ENCODE measurements at places on chromosomes 1 and 21. TPM values are rescaled to one million over a fixed set of nuclear protein-coding genes. Genes with fewer than 3 reads are reported as not detected.

Gene PLA2G2A
- total RNA-seq, result not detected

Gene NMNAT1
- total RNA-seq, result 8.3 TPM

Gene ANKRD45
- not detected for total RNA-seq

Gene MFSD2A
- 4.4 TPM for total RNA-seq

GRCh38 chr1:152426731-152427130, 12.7 kb upstream of the CRNN start:
- no peak for DNase-seq
- no peak overlapping the region for H3K4me3 ChIP-seq
- no peaks in the 10 kb centered on the region for H3K4me1 ChIP-seq
- no peaks in the 10 kb centered on the region for H3K27me3 ChIP-seq

DNA sequence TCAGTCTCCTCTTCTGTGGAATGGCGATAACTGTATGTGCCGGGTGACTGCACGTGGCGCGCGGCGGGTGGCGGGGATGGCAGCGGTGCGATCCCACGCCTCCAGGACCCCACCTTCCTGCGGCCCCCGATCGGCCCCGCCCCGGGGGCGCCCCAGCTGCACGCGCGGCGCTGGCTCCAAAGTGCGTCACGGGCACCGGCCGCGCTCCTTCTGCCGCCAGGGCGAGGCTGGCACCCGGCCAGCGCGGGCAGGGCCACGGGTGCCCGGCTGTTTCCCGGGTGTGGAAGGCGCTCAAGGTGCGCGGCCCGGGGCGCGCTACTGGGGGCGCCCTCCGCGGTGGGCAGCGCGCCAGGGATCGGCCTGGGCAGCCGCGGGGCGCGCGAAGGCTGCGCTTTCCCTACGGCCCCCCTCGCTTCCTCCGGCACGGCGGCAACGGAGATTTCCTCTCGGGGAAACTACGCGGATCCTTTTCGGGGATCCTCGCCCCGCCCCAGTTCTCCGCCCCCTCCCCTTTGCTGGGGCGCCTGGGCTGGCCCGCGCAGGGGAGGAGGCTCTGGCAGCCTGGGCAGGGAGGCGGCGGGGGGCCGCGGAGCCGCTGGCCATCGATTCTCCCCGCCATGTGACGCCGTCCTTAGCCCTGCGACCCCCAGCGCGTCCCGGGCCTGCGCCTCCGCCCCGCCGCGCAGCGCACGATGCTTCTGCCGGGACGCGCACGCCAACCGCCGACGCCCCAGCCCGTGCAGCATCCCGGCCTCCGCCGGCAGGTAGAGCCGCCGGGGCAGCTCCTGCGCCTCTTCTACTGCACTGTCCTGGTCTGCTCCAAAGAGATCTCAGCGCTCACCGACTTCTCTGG, at the start of gene EVA1C:
Gene EVA1C (plus strand): TSS at position 545 of the 853 bp plus-strand sequence. CDS start 148 bp downstream, at position 693.
- H3K4me1 ChIP-seq, result peaks cover 14% of the 10 kb centered on the region
- no peaks in the 10 kb centered on the region for H3K27me3 ChIP-seq
- peak within 1 kb of the TSS; percentile 76 for H3K4me3 ChIP-seq
- peak within 1 kb of the TSS; percentile 85 for H3K27ac ChIP-seq

DNA sequence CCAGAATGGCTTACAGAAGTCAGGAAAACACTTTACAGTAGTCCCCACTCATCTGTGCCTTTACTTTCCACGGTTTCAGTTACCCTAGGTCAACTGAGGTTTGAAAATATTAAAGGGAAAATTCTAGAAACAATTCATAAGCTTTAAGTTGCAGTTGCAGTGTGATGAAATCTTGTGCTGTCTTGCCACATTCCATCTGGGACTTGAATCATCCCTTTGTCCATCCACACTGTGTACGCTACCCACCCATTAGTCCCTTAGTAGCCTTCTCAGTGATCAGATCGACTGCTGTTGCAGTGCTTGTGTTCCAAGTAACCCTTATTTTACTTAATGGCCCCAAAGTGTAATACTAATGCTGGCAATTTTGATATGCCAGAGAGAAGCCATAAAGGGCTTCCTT, 30.5 kb downstream of the ZCCHC17 start:
- H3K4me3 ChIP-seq, result no peak overlapping the region
- no peak overlapping the region for H3K27ac ChIP-seq
- peaks cover 20% of the 10 kb centered on the region for H3K36me3 ChIP-seq

DNA sequence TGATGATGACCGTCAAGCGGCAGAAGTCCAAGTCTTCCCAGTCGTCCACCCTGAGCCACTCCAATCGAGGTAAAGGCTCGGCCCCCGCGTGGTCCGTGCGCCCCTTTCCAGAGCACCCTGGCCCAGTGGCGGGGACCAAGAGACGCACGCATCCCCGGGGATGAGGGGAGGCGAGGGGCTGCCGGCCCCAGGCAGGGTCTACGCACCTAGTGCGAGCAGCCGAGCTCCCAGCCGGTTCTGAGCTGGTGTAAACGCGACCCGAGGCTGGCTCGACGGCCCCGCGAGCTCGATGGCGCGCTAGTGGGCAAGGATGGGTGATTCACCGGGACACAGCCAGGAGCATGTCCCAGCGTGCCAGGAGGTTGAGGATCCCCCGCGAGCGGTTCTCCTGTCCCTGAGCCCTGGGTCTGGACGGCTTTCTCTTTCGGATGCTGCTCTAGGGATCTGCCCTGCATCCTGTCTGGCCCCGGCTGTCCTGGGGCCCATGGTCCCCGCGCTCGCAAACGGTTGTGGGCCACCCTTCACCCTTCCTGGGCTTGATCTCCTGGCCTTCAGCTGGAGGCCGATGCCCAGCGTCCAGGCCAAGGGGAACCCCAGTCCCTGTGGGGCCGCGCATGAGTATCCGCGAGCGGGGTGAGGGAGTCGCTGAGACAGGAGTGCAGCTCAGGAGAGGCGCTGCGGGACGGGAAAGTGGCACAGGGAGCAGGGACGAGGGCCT, 689 bp downstream of the PKP1 start:
- no peaks in the 10 kb centered on the region for H3K27me3 ChIP-seq
- no peak for DNase-seq
- no peaks in the 10 kb centered on the region for H3K36me3 ChIP-seq

DNA sequence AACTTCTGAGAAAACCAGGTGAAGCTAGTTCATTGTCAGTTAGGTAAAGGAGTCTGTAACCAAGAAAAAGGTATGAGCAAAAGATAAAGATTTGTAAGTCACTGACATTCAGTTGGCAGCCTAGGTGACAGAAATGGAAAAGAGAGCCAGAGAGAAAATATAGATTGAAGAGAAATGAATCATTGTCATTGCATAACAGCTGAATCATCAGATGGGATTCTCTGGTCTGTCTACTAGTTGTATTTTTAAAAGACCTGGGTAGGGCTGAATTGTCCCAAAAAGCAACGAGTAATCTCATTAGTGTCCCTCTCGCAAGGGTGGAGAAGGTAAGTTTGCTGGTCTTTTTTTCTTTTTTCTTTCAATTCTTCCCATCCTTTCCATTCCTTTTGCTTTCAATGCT, 36.6 kb downstream of the PTGS2 start:
- H3K27me3 ChIP-seq, result no peaks in the 10 kb centered on the region
- no peak for DNase-seq
- no peaks in the 10 kb centered on the region for H3K4me1 ChIP-seq
- no peak overlapping the region for H3K4me3 ChIP-seq
- H3K27ac ChIP-seq, result no peak overlapping the region

DNA sequence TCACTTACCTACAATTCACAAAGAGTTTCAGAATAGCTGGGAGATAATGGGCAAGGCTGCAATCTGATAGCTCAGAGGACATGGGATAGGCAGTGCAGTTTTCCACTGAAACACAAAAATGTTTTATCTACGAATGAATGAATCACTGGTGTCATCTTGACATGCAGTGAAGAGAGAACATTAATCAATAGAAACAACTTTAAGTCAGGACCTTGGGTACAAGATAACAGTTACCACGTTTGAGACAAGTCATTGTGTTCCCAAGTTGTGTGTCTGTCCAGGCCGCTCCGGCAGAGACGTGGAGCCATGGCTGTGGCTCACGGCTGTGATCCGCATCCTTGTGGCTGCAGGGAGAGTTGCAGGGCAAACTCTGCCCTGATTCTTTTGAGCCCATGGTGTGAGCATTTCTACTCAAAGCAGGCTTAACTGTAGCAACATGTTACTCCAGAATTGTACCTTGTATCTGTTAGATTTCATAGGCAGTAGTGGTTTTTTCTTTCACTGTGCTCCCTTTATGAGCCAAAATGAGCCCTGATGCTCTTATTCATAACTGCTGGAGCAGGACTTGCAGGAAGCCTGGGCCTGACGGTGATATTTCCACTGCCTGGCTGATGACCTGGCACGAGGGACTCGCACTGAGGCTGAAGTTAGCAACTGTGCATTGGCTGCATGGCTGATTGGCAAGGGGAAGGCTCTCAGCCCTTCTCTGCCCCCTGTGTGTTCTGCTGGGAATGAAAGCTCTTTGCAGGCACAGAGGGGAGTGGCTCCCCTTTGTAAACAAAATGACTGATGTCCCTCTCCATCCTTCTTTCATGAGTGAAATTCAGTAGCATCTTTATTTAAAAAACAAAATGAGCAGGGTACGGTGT, 465.2 kb downstream of the AJAP1 start:
- H3K27me3 ChIP-seq, result no peaks in the 10 kb centered on the region
- no peaks in the 10 kb centered on the region for H3K4me1 ChIP-seq
- no peak overlapping the region for H3K4me3 ChIP-seq
- H3K27ac ChIP-seq, result no peak overlapping the region
- no peaks in the 10 kb centered on the region for H3K36me3 ChIP-seq
- DNase-seq, result no peak

DNA sequence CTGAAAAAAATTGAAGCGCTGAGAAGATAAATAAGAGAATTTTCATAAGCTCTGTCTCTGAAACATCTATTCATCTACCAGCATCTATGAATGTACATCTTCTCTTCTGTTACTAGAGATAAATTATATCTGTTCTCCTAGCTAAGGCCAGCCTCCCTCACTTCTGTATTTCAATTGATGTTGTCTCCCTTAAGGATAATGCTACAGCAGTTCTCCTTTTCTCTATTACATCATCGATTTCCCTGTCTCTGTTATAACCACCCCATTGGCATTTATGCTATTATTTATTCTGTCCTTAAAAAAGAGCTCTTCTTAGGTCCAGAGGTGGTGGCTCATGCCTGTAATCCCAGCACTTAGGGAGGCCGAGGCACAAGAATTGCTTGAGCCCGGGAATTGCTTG, 42.9 kb upstream of the TMCO2 start:
- H3K4me1 ChIP-seq, result no peaks in the 10 kb centered on the region
- no peak overlapping the region for H3K4me3 ChIP-seq
- DNase-seq, result no peak
- no peaks in the 10 kb centered on the region for H3K36me3 ChIP-seq

DNA sequence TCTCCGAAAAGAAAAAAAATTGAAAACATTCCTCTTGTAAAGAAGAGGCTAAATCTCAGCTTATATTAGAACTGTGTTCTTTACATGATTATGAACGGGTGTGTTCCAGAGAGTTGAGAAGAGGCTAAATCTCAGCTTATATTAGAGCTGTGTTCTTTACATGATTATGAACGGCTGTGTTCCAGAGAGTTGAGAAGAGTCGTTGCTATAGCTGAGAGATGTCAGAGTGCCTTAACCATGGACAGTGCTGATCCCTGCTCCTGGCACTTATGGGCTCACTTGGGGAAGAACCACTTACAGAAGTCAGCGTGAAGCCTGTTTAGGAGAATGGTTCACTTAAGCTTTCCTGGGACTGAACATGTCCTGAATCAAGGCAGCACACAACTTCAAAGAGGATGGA, 35.0 kb downstream of the SLC35F3 start:
- H3K27ac ChIP-seq, result no peak overlapping the region
- H3K4me1 ChIP-seq, result no peaks in the 10 kb centered on the region
- no peak for DNase-seq
- no peaks in the 10 kb centered on the region for H3K36me3 ChIP-seq

DNA sequence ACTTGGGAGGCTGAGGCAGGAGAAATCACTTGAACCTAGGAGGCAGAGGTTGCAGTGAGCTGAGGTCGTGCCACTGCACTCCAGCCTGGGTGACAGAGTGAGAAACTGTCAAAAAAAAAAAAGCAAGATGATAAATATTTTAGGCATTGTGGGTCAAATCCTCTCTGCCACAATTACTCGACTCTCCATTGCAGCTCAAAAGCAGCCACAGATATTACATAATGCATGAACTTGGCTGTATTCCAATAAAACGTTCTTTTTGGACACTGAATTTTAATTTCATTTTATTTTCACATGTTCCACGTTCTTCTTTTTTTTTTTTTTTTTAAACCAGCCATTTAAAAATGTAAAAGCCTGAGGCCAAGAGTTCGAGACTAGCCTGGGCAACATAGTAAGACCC, 69.4 kb downstream of the TCP10L start:
- H3K4me1 ChIP-seq, result no peaks in the 10 kb centered on the region
- H3K36me3 ChIP-seq, result no peaks in the 10 kb centered on the region
- no peak for DNase-seq
- H3K27me3 ChIP-seq, result no peaks in the 10 kb centered on the region
- H3K4me3 ChIP-seq, result no peak overlapping the region
- H3K27ac ChIP-seq, result no peak overlapping the region

DNA sequence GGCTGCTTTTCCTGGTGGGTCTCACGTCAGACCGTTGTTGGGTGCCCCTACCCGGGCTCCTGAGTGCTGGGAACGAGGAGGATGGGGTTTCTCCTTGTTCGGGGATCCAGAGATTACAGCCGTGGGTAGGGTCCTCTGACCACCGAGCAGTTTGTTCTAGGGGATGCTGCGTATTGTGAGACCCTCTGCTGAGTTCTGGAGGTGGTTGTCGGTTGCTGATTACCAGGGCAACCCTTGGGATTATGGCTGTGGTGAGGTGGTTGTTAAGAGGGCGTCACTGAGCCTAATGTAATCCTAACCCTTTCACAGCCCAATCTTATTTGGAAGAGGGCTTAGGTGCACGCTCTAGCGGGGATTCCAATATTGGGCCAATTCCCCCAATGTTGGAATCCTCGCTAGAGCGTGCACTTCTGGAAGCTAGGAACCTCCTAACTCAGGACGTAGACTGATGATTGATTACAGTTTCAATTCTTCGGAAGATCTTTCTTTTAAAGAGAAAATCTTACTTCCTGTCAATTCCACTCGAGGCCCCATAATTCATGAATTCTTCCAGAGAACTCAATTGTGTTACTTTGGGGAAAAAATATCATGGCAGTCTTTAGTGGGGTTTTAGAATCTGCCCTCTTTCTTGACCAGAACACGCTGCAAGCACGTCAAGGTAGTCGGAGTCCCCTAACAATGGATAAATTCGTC, 483 bp downstream of the TCEANC2 start:
- no peak for DNase-seq
- peaks cover 29% of the 10 kb centered on the region for H3K4me1 ChIP-seq
- no peaks in the 10 kb centered on the region for H3K27me3 ChIP-seq

Data from naive thymus-derived CD4-positive, alpha-beta T cell (primary cell).